HCT116 (cell line): ENCODE measurements at places on chromosomes 12 and 14. TPM values are rescaled to one million over a fixed set of nuclear protein-coding genes. Genes with fewer than 3 reads are reported as not detected.

Gene GARIN6
- not detected for total RNA-seq

Gene C12orf50
- not detected for total RNA-seq

Gene LRP6
- 28.1 TPM for total RNA-seq

Gene DAZAP2
- total RNA-seq: 157 TPM

- no peak for DNase-seq
Observed at GRCh38 chr12:65637774-65638173, 186.5 kb upstream of the HMGA2 start.

GRCh38 chr14:60989599-60989998 is 8.6 kb downstream of the SLC38A6 start:
- no peak for DNase-seq

Gene PLBD2
- 45.0 TPM for total RNA-seq
